Stimulated activated CD4-positive, alpha-beta T cell treated with anti-CD3 and anti-CD28 coated beads, Interleukin-1b, Interleukin-23, amount 100 ng/mL, for 24 hours (primary cell): ENCODE measurements at places on chromosomes 13 and 19.

DNA sequence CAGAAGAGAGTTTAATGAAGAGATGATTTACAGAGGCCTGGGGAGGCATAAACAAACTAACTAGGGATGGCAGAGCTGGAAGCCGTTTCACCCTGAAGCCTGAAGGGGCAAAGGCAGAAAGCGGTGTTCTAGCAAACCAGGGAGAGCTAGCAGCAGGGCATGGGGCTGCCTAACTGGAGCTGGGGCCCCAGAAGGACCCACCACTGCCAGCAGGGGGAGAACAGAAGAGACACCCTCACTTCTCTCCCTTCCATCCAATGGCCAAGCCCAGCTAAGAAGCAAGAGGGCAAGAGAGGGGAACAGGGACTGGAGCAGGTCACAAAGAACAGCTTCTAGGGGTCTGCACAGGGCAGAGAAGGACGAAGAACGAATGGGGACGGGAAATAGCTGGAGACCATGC is 195.5 kb downstream of the KATNAL1 start:
- no peak for DNase-seq

GRCh38 chr19:48321372-48321621 is 4.1 kb upstream of the EMP3 start:
- DNase-seq: peak; percentile 85

GRCh38 chr13:42116225-42116624 is 67.8 kb downstream of the DGKH start:
- DNase-seq: no peak

DNA sequence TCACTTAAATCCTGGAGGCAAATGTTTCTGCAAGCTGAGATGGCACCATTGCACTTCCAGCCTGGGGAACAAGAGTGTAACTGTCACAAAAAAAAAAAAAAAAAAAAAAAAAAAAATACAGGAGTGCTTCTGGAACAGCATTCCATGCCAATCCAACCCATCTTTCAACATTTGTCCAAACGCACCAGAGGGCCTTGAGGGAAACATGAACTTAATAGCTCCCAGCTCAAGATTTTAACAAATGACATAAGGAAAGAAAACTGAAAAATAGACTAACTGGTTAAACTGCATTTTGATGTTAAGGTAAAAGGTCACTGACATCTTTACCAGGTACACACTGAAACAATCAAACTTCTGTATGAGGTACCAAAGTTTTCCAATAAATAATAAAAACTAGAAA is 47.7 kb upstream of the ZNF83 start:
- no peak for DNase-seq

DNA sequence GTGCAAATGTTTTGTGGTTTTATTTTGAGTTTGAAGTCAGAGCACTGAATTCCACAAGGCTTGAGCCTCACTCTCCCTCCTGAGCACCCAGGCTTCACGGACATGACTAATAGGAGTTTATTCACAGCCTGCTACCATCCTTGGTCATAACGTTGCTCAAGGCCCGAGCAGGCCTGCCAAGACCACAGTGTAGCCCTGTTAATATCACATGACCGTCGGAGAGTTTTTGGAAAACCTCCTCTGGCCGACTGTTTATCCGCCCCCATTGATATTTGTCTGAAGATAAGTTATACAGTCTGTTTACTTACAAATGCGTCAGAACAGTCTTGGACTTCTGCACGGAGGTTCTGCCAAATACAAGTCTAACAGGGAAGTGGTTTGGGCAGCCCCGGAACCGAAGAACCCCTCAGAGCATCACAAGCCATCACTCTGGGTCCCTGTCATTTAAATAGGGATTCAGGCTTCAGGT is 89.9 kb downstream of the COL4A2 start:
- DNase-seq: no peak

- no peak for DNase-seq
These were observed 6.9 kb upstream of the CBY2 start for GRCh38 chr13:45695198-45695730.

GRCh38 chr19:42226886-42227285 is 6.8 kb downstream of the ZNF526 start:
- no peak for DNase-seq

- DNase-seq: no peak
These were observed 170.5 kb downstream of the SHISA2 start for GRCh38 chr13:25881136-25881926.

- no peak for DNase-seq
These were observed 564.1 kb downstream of the PCDH9 start for GRCh38 chr13:66665991-66666390.

DNA sequence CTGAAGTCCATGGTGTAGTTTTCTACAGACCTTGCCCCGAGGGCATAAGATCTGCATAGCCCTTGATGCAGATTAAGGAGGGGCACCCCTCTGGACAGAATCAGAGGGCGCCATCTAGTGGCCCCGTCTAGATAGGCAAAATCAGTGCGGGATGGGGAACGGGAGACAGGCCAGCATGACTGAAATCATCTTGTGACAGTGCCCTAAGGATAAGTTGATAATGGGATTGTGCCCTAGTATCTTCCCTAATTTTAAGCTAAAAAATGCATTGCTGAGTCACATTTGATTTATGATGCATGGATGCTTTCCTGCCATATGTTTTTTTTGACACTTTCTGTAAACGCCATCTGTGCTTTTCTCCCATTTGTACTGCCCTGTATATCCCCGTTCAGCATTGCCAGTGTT is 19.0 kb upstream of the GPI start:
- DNase-seq: peak; percentile 51

GRCh38 chr19:19276851-19277250 is 3.8 kb upstream of the TM6SF2 start:
- DNase-seq: no peak

GRCh38 chr19:7799640-7800355 is 30.2 kb upstream of the EVI5L start:
- DNase-seq: peak; percentile 38

DNA sequence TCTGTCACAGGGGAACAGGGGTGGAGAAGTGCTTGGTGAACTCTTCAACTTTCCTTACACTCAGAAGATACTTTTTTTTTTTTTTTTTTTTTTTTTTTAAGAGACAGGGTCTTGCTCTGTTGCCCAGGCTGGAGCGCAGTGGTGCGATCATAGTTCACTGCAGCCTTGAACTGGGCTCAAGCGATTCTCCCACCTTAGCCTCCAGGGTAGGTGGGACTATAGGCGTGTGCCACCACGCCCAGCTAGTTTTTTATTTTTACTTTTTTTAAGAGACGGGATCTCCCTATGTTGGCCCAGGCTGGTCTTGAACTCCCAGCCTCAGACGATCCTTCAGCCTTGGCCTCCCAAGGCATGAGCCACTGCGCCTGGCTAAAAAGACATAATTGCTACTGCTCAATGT is 11.5 kb downstream of the CEBPG start:
- DNase-seq: no peak

GRCh38 chr13:22883956-22884355 is 296.8 kb upstream of the SGCG start:
- DNase-seq: no peak

DNA sequence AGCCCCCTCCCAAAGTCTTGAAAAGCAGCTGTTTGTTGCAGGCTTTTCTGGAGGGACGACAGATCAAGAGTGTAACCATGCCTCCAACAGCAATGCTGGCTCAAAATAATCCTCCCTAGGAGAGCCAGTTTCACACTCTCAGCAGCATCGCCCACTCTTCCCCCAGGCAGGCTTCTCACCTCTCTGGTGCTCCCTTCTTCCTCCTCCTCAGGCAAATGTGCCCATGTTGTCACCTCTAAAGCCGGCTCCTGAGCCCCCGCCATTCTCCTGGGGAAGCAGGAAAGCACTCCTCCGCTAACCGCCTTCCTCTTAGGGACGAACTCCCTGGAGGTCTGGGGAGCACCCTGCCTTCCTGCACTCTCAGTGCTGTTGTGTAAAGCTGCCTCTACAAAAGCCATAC is 98.9 kb upstream of the SGCG start:
- no peak for DNase-seq

DNA sequence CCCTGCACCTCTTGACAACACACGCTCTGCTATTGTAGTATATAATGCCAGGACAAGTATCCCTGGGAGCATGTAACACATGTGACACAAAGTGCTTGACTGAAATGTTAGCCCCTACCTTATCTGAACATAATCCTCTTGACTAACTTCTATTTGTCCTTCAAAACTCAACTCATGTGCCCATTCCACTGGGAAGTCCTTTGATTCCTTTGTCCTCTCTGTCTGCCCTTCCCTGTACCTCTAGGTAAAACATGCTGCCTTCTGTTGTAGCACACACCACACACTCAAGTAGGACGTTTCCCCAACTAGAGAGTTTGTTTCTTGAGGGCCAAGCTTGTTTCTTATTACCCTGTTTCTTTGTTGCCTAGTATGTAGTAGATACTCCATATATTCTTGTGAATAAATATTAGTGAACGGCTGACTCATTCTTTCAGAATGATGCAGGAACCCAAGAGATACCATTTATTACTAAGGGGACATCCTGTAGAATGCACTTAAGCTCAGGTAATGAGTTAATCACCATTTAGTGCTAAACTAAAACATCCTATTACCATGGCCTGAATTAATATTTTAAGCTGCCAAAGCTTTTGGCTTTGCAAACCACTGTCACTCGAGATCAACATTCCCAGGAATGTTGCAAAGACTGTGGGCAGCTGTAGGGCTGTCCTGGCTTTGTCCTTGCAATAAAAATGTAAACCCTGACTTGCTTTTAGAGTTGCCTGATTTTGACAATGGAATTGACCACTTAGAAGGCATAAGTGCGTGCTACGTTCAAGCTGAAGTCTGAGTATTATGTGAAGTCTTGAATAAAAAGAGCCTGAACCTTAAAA is 313.4 kb downstream of the COG6 start:
- no peak for DNase-seq

- no peak for DNase-seq
These were observed 2.4 kb downstream of the KANK2 start for GRCh38 chr19:11194656-11195558.

- no peak for DNase-seq
These were observed 19.2 kb downstream of the MAB21L1 start for GRCh38 chr13:35457258-35457657.

DNA sequence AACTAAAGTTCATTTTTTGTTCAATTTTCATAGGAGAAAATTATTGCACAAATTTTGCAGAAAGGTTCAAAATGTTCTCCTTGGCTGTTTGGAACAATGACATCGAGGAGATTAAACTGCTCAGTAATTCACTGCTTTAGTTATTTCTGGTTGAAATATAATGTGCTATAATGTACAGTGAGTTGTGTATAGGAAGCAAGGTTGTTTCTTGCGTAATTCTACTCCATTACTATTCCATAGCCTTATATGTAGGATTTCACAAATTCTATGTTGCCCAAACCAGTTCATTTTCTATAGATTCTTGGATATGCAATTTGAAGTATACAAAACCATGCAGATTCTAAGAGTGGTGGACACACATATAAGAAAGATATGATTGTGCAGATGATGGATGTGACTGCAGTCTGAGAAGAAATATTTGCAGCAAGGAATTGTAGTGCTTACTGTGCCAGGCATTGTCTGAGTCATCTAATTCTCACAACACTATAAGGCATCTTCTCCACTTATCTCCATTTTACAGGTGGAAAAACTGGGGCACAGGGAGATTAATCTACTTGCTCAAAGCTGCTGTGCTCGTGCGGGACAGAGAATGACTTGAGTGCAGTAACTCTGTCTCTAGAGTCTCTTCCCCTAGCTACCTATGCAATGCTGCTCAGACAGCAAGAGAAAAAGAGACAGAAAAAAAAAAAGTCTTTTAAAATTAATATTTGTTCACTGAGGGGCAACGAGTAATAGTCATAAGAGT is 515.5 kb downstream of the MYO16 start:
- no peak for DNase-seq

- no peak for DNase-seq
These were observed at the start of gene CD37 for GRCh38 chr19:49335071-49335783. CD37 (plus strand) TSS chr19:49335406; CDS start chr19:49335541, 135 bp downstream.

DNA sequence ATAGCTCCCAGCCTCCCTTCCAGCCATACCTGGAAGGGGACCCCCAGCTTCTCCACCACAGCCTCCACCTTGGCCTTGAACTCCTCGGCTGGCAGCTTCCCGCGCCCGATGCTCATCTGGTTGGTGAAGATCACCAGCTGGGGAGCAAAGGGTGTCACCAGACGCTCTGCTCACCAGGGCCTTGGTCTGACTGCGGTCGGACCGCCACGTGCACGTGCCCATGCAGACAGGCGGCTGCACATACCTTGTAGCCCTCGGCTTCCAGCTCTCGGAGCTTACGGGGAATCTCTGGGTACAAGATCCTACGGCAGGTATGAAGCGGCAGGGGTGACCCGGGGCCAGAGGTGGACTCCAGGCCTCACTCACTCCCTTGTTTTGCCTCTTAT is 3.4 kb downstream of the PNKP start:
- DNase-seq: no peak

- no peak for DNase-seq
These were observed 591 bp downstream of the DOHH start for GRCh38 chr19:3499738-3500428.

- no peak for DNase-seq
These were observed 12.0 kb upstream of the CEACAM21 start for GRCh38 chr19:41563854-41564514.

- DNase-seq: no peak
These were observed 21.3 kb upstream of the MTRF1 start for GRCh38 chr13:41284512-41285288.

GRCh38 chr13:35293579-35294226 is 182.8 kb downstream of the MAB21L1 start:
- no peak for DNase-seq

GRCh38 chr13:45859705-45860104 is 8.2 kb upstream of the SIAH3 start:
- DNase-seq: no peak

- no peak for DNase-seq
These were observed 2.3 kb downstream of the SERPINE3 start for GRCh38 chr13:51341791-51342190.

- DNase-seq: no peak
These were observed 152.5 kb downstream of the RNF17 start for GRCh38 chr13:24916464-24916863.

DNA sequence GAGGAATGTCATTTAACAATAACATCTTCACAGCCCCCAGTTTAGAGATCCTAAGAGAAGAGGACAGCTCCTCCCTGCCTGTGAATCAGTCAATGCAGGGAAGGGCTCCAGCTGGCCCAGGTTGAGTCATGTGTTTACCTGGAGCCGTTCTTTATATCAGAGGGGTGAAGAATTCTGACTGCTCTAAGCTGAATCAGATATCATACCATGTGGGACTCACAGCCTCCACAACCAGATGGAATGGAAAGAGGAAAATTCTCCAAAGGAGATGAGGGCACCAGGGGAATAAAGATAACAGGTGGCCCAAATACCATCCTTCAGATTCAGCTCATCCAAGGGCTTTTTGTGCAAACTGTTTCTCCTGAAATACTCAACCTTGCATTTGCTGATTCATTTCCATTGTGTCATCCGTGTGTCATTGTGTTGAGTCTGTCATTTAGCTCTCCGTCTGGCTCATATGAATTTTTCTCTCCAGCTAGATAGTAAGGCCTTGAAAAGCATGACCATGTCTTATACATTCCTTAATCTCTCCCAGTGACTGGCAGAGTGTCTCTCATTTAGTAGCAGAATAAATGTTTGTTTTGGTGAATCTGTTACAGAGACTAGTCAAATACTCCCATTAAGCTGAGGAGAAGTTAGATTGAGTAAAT is 217.9 kb downstream of the RFC3 start:
- no peak for DNase-seq

GRCh38 chr13:101977475-101977874 is 424.4 kb downstream of the FGF14 start:
- no peak for DNase-seq

- no peak for DNase-seq
These were observed 82.9 kb downstream of the POU4F1 start for GRCh38 chr13:78520425-78520824.

- DNase-seq: no peak
These were observed 7.5 kb downstream of the ELAVL1 start for GRCh38 chr19:7997809-7998480.
